Heart left ventricle (tissue), 16 donors: ENCODE measurements at places on chromosomes 2 and 18. TPM values are rescaled to one million over a fixed set of nuclear protein-coding genes. Genes with fewer than 3 reads are reported as not detected.

The ACTR2 gene
- 84.2 TPM for polyA plus RNA-seq

The INPP5D gene
- 4.1 TPM for polyA plus RNA-seq

The MAP2 gene
- 11.3 TPM for polyA plus RNA-seq

DNA sequence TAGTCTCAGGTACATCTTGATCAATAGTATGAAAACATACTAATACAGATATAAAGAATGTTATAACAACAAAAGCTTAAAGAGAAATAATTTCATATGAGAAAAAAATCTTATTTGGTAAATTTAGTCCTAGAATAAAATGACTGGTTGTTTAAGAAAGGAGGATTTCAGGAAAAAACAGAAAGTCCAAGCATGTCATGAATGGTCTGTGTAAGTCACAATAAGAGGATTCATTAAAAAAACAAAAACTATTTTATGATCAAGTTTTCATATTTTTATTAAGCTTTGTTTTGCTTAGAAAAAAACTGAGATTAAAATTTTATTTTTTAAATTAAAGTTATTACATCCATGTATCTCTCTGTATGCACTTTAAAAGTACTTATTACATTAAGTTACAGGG, 353.9 kb upstream of the SPHKAP start:
- DNase-seq: no peak

DNA sequence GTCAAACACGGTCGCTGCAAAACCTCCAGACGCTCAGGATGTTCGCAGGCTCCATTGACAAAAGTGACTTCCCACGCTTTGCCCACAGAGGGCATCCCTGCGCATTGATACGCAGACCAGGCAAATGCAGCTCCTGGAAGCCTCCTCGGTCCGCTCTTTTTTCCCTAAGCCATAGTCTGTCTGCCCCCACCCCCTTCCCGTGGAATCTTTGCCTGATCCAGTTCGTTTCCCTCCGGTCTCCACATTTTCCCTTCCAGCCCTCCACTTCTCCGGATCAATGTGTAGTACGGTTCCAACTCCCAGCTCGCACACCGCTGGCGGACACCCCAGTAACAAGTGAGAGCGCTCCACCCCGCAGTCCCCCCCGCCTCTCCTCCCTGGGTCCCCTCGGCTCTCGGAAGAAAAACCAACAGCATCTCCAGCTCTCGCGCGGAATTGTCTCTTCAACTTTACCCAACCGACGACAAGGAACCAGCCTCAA, at the start of gene DCC:
Gene DCC, plus strand, starts transcription at position 307 of the 481 bp plus-strand sequence. CDS start 591 bp downstream, outside the sequence.
- DNase-seq: no peak

DNA sequence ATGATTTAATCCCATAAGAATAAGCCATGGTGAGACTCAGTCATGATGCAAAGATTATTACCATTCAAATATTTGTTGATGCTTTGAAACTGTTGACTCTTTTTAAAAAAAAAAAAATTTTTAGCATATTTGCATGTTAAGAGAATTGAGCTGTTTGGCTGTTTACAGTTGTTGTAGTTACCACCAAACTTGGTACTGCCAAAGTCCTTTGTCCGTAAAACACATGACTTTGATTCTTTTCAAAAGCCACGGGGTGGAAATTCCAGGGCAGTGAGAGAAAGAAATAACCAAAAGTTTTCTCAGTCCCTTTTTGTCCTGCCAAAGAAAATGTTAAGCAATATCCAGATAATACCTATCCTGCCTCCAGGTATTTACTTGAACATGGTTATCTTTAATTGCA, 474.8 kb downstream of the METTL4 start:
- DNase-seq: no peak

DNA sequence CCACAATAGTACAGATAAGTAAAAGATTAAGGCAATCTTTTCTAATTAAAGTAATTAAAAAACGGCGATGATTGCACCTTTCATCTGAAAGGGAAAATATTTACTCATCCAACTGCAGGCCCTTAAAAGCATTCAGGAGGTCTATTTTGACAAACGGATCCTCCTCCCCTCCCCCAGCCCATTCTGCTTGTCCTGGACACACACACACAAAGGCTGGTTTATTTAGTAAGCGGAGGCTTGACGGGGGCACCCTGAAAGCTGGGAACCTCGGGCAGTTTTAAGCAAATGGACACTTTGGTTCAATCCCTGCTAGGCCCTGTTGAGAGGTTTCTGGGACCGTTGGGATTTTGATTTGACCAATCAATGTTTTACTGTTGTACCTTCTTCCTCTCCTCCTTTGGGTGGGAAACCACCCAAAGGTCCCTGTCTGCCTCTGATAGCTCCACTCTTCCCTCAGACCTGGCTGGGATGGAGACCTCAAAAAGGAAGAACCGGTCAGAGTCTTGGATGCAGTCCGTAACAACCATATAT, 135.8 kb upstream of the HAAO start:
- no peak for DNase-seq

GRCh38 chr2:36351736-36352349, 3.7 kb upstream of the CRIM1 start:
- no peak for DNase-seq

DNA sequence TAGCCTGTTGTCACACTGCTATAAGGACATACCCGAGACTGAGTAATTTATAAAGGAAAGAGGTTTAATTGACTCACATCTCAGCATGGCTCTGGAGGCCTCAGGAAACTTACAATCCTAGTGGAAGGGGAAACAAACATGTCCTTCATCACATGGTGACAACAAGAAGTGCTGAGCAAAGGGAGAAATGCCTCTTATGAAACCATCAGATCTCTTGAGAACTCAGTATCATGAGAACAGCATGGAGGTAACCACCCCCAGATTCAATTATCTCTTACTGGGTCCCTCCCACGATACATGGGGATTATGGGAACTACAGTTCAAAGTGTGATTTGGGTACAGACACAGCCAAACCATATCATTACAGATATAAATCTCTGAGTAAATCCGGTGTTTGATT, 148.7 kb downstream of the PRPF40A start:
- DNase-seq: no peak

GRCh38 chr2:48015421-48015820, 109.1 kb upstream of the FBXO11 start:
- DNase-seq: no peak
